ENCODE measurements at places on chromosomes 7 and 10. TPM values are rescaled to one million over a fixed set of nuclear protein-coding genes. Genes with fewer than 3 reads are reported as not detected.

PLEKHA8 gene
- 13.8 TPM for total RNA-seq

CACNB2 gene
- total RNA-seq, result not detected

ZNF485 gene
- total RNA-seq, result 5.2 TPM

CUX1 gene
- total RNA-seq, result 20.3 TPM

POLD2 gene
- total RNA-seq, result 193 TPM

All from RPMI7951 (cell line).